ENCODE measurements at places on chromosomes 2 and 18. TPM values are rescaled to one million over a fixed set of nuclear protein-coding genes. Genes with fewer than 3 reads are reported as not detected.

GRCh38 chr2:18083806-18084205 is 205.3 kb downstream of the KCNS3 start:
- H3K36me3 ChIP-seq = no peaks in the 10 kb centered on the region
- no peak for DNase-seq
- H3K4me3 ChIP-seq = no peak overlapping the region
- H3K4me1 ChIP-seq = no peaks in the 10 kb centered on the region
- no peaks in the 10 kb centered on the region for H3K27me3 ChIP-seq
- H3K27ac ChIP-seq = no peak overlapping the region

The UGT1A6 gene
- not detected for total RNA-seq

The MARCHF4 gene
- total RNA-seq = not detected

DNA sequence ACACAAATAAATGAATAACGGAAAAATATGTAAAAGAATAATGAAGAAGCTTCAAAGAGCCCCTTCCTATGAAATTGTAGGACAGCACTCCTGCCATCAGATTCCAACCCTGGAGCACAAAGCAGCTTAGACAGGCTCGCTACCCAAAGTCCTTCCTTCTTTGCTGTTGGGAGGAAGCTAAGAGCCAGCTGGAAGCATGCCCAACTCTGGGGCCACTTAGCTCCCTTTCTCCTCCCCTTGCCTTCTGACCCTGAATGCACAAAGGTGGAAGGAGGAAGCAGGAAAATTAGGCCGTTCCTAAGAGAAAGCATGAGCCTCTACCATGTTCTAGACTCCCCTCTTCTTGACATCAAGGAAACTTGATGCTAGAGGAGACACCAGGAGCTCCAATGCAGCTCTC is 700.8 kb downstream of the RNF144A start:
- H3K27me3 ChIP-seq = no peaks in the 10 kb centered on the region
- no peak overlapping the region for H3K4me3 ChIP-seq
- peaks cover 12% of the 10 kb centered on the region for H3K4me1 ChIP-seq
- H3K36me3 ChIP-seq = no peaks in the 10 kb centered on the region
- DNase-seq = no peak
- H3K27ac ChIP-seq = no peak overlapping the region

The TSPYL6 gene
- not detected for total RNA-seq

DNA sequence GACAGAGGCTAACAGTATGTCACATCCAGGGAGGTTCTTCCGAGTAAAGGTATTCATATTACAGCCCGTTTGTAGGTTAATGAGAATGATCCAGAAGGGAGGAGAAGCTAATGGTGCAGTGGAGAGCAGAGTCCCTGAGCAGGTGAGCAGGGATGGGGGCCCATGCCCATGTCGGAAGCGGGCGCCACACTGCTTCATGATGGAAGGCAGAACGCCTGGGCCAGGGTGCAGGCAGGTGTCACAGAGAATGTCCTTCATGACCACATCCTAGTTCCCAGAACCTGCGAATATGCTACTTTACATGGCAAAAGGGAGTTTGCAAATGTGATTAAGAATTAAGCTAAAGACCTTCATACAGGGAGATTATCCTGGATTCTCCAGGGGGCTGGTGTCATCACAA is 4.0 kb downstream of the HES6 start:
- no peak for DNase-seq
- H3K27ac ChIP-seq = no peak overlapping the region
- peaks cover 11% of the 10 kb centered on the region for H3K4me1 ChIP-seq
- no peak overlapping the region for H3K4me3 ChIP-seq

- no peaks in the 10 kb centered on the region for H3K27me3 ChIP-seq
- H3K4me3 ChIP-seq = peak overlapping the region; percentile 42
- H3K36me3 ChIP-seq = peaks cover 84% of the 10 kb centered on the region
Measured at GRCh38 chr2:102376052-102376591, 20.5 kb downstream of the IL18R1 start.

- peaks cover 36% of the 10 kb centered on the region for H3K36me3 ChIP-seq
- peak; percentile 86 for DNase-seq
- no peak overlapping the region for H3K4me3 ChIP-seq
- H3K4me1 ChIP-seq = peaks cover 41% of the 10 kb centered on the region
- no peaks in the 10 kb centered on the region for H3K27me3 ChIP-seq
Measured at GRCh38 chr18:63131106-63131958, 188.2 kb downstream of the BCL2 start.

DNA sequence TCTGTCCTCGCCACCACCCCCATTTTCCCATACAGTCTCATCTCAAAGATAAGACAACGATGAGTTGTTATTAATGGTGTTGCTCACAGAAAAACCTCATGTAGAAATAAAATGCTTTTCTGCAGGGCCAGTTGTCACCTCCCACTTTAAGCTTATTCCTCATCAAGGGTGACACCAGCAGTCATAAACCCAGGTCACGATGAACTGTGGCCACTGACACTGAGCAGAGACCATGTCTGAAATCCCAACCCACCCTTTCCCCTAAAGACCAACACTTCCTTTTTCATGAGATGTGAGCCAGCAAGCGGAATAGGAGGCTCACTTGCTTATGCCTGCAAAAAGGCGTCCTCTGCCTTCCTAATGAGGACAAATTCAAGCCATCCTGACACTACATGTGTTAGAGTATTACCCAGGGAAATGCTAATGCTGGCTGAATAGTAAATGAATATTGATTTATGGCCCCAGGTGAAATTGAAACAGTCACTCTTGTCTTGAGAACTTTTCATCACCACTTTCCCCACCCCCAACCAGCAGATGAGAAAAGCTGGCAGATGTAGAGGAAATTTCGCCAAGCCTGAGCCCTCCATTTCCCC is 228.4 kb downstream of the MGAT5 start:
- H3K4me3 ChIP-seq = no peak overlapping the region
- no peaks in the 10 kb centered on the region for H3K4me1 ChIP-seq
- no peaks in the 10 kb centered on the region for H3K36me3 ChIP-seq

The LIPG gene
- total RNA-seq = 0.57 TPM

The COLEC12 gene
- not detected for total RNA-seq

GRCh38 chr2:218286570-218287459 is 5.5 kb downstream of the TMBIM1 start:
- H3K4me3 ChIP-seq = peak overlapping the region; percentile 86
- no peaks in the 10 kb centered on the region for H3K27me3 ChIP-seq
- peaks cover 67% of the 10 kb centered on the region for H3K4me1 ChIP-seq

GRCh38 chr2:12045864-12046291 is 299.4 kb downstream of the LPIN1 start:
- H3K27ac ChIP-seq = no peak overlapping the region
- peaks cover 8% of the 10 kb centered on the region for H3K27me3 ChIP-seq
- no peaks in the 10 kb centered on the region for H3K36me3 ChIP-seq
- H3K4me1 ChIP-seq = peaks cover 13% of the 10 kb centered on the region
- DNase-seq = no peak

- peaks cover 4% of the 10 kb centered on the region for H3K4me1 ChIP-seq
- H3K27ac ChIP-seq = no peak overlapping the region
- peak; percentile 88 for DNase-seq
- H3K27me3 ChIP-seq = no peaks in the 10 kb centered on the region
- H3K4me3 ChIP-seq = no peak overlapping the region
Measured at GRCh38 chr2:240595381-240596079, 9.0 kb downstream of the CAPN10 start.

DNA sequence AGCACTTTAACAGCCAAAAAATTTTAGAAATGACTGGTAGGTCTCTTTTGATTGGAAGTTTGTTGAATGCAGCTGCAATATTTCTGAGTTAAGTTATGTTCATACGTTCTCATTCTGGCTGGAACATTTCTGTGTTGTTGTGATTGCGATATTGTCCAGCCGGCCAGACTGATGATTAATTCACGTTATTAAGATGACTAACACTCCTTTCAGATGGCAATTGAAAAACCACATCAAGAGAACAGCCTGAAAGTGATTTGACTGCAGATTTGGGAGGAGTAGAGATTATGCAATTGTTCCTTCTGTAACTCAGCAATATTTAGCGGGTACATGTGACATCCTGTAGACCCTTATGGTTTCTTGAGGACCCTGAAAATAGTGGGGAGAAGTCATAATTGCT is 133.7 kb downstream of the FBXO15 start:
- DNase-seq = no peak
- no peak overlapping the region for H3K27ac ChIP-seq
- no peak overlapping the region for H3K4me3 ChIP-seq
- H3K36me3 ChIP-seq = peaks cover 13% of the 10 kb centered on the region
- no peaks in the 10 kb centered on the region for H3K4me1 ChIP-seq

- peaks cover 12% of the 10 kb centered on the region for H3K4me1 ChIP-seq
- H3K4me3 ChIP-seq = no peak overlapping the region
- DNase-seq = no peak
Measured at GRCh38 chr2:3647246-3647645, 10.8 kb upstream of the ALLC start.

GRCh38 chr18:49619801-49620200 is 57.9 kb downstream of the LIPG start:
- H3K4me3 ChIP-seq = no peak overlapping the region
- H3K27me3 ChIP-seq = peaks cover 24% of the 10 kb centered on the region
- H3K36me3 ChIP-seq = no peaks in the 10 kb centered on the region
- no peak for DNase-seq
- H3K27ac ChIP-seq = no peak overlapping the region
- no peaks in the 10 kb centered on the region for H3K4me1 ChIP-seq

DNA sequence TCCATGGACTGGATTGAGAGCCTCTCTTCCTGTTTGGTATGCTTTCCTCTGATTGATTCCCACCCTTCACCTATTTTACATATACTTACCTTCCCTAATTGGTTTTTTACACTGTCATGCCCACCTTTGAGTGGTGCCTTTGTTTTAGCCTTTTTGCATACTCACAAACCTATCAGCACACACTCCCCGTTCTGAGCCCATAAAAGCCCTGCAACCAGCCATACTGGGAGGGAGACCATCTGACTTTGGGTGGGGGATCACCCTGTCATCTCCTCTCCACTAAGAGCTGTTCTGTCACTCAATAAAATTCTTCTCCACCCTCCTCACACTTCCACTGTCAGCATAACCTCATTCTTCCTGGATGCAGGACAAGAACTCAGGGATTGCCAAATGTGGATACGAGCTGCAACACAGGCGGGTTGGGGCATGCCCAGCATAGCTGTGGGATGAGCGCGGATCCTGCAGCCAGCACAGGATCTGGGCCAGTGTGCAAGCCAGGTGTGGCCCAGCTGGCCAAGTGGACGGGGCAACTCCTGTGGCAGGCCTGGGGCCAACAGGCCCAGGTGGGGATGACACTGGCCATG is 9.4 kb upstream of the MOB1A start:
- H3K4me3 ChIP-seq = no peak overlapping the region
- peak overlapping the region; percentile 66 for H3K27ac ChIP-seq
- no peak for DNase-seq
- no peaks in the 10 kb centered on the region for H3K27me3 ChIP-seq
- no peaks in the 10 kb centered on the region for H3K36me3 ChIP-seq
- H3K4me1 ChIP-seq = peaks cover 40% of the 10 kb centered on the region

DNA sequence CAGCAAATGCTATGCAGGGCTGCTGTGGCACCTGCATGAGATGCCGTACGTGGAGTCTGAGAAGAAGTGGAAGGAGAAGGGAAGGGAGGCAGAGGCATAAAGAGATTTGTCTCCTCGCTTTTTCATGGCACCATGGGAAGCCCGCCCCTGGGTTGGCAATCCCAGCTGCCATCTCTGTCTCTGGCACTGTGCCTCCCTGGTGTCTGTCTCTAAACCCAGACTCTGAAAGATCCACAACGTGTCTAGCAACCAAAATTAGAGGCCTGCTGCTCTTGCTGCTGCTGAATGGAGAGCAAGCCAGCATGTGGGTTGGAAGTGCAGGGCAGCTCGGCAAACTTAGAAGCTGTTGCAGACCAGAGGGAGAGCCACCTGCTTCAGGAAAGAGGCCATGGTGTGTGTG is 53.1 kb downstream of the INO80C start:
- H3K27ac ChIP-seq = no peak overlapping the region
- H3K4me3 ChIP-seq = no peak overlapping the region
- no peak for DNase-seq
- H3K27me3 ChIP-seq = peaks cover 4% of the 10 kb centered on the region

The REG1B gene
- total RNA-seq = not detected

DNA sequence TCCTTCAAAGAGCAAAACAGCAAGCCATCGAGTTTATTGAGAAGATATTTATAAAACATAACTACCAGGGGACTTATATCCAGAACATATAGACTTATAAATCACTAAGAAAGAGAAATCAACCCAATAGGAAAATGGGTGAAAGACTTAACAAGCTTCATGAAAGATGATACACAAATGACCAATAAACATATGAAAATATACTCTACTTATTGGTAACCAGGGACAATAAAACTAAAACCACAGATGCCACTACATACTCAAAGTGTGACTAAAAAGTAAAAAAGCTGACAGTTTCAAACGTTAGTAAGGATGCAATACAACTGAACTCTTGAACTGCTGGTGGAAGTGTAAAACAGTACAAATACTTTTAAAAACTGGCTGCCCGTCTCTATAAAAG is 154.3 kb downstream of the TMEM163 start:
- H3K4me1 ChIP-seq = peaks cover 3% of the 10 kb centered on the region
- no peak overlapping the region for H3K4me3 ChIP-seq
- no peaks in the 10 kb centered on the region for H3K36me3 ChIP-seq
- H3K27me3 ChIP-seq = peaks cover 7% of the 10 kb centered on the region
- DNase-seq = no peak

The VIL1 gene
- not detected for total RNA-seq

Measured in activated CD4-positive, alpha-beta T cell treated with anti-CD3 and anti-CD28 coated beads, Interleukin-2, amount 10 ng/mL, durations not matched to agents 24 days and 14 days (primary cell).